Gastroesophageal sphincter (tissue), 4 donors: ENCODE measurements at places on chromosomes 4 and X.

GRCh38 chr4:14178421-14178820 lies 550.9 kb upstream of the BOD1L1 start:
- H3K4me3 ChIP-seq, result no peak overlapping the region
- H3K27me3 ChIP-seq, result no peaks in the 10 kb centered on the region
- no peak overlapping the region for H3K27ac ChIP-seq
- no peak for ATAC-seq
- H3K36me3 ChIP-seq, result no peaks in the 10 kb centered on the region
- H3K4me1 ChIP-seq, result no peaks in the 10 kb centered on the region

DNA sequence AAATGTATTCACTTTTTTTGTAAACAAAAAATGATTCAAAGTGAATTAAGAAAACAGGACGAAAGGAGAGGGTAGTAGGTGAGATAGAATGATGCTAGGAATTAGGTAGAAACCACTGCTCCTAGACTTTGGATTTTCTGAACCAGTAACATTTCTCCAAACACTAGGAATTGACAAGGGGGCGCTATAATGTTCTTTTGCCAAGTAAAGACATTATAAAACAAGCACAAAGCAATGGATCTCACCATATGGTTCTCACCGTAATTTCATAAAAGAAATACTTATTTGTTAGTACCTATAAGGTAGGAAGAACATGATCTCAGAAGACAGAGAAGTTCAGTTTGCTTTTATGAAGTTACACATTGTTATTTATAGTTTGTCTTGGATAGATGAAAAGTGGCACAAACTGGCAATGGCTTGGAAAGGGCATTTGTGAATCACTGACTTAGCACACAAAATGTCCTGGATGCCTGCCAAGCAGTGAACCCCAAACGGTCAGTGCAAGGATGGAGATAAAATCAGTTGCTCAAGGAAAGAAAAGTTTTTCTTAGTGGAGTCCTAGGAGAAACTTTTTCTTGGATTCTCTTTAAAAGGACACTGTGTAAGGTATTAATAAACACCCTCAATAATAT lies 8.1 kb upstream of the TBC1D1 start:
- H3K27ac ChIP-seq, result peak overlapping the region; percentile 42
- no peaks in the 10 kb centered on the region for H3K36me3 ChIP-seq
- ATAC-seq, result no peak
- no peaks in the 10 kb centered on the region for H3K27me3 ChIP-seq
- no peaks in the 10 kb centered on the region for H3K4me1 ChIP-seq

GRCh38 chr4:132498215-132498614 lies 650.9 kb upstream of the PCDH10 start:
- H3K36me3 ChIP-seq, result no peaks in the 10 kb centered on the region
- ATAC-seq, result no peak
- H3K27me3 ChIP-seq, result no peaks in the 10 kb centered on the region
- H3K4me3 ChIP-seq, result no peak overlapping the region
- no peak overlapping the region for H3K27ac ChIP-seq
- H3K4me1 ChIP-seq, result no peaks in the 10 kb centered on the region

- peaks cover 10% of the 10 kb centered on the region for H3K4me1 ChIP-seq
- H3K27ac ChIP-seq, result no peak overlapping the region
- H3K4me3 ChIP-seq, result no peak overlapping the region
- ATAC-seq, result no peak
- no peaks in the 10 kb centered on the region for H3K27me3 ChIP-seq
These were observed 1.9 kb downstream of the ADGRA3 start for GRCh38 chr4:22514001-22514400.

- no peaks in the 10 kb centered on the region for H3K27me3 ChIP-seq
- H3K27ac ChIP-seq, result peak overlapping the region; percentile 71
- no peaks in the 10 kb centered on the region for H3K4me1 ChIP-seq
- no peak overlapping the region for H3K4me3 ChIP-seq
These were observed 66.0 kb upstream of the C4orf54 start for GRCh38 chr4:99723612-99724011.

DNA sequence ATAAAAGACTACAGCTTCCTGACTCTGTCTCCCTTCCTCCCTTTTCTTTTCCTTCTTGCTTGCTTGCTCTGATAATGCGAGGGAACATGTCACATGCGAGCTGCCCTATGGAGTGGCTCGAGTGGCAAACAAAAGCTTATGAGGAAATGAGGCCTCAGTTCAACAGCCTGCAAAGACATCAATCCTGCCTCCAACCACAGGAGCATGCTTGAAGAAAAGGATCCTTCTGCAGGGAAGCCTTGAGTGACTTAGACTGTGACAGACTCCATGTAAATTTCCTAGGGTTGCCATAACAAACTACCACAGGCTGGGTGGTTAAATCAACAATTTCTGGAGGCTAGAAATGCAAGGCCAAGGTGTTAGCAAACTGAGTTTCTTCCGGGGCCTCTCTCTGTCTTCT lies 152.5 kb downstream of the NR3C2 start:
- H3K27ac ChIP-seq, result no peak overlapping the region
- H3K36me3 ChIP-seq, result no peaks in the 10 kb centered on the region
- H3K4me3 ChIP-seq, result no peak overlapping the region
- ATAC-seq, result no peak

- no peak overlapping the region for H3K4me3 ChIP-seq
- no peak for ATAC-seq
- no peaks in the 10 kb centered on the region for H3K27me3 ChIP-seq
- H3K27ac ChIP-seq, result no peak overlapping the region
These were observed 1.5 kb upstream of the NEIL3 start for GRCh38 chr4:177308125-177308524.

GRCh38 chrX:136162827-136163570 lies 15.7 kb downstream of the FHL1 start:
- H3K27me3 ChIP-seq, result no peaks in the 10 kb centered on the region
- ATAC-seq, result peak; percentile 53
- H3K4me1 ChIP-seq, result peaks cover 83% of the 10 kb centered on the region
- H3K4me3 ChIP-seq, result no peak overlapping the region
- H3K36me3 ChIP-seq, result no peaks in the 10 kb centered on the region
- peak overlapping the region; percentile 96 for H3K27ac ChIP-seq
